ENCODE measurements at places on chromosomes 7 and 10.

GRCh38 chr7:90272242-90272641 is 27.3 kb downstream of the CFAP69 start:
- no peak for DNase-seq

GRCh38 chr10:78866731-78867554 is 201.8 kb upstream of the ZMIZ1 start:
- no peak for DNase-seq

DNA sequence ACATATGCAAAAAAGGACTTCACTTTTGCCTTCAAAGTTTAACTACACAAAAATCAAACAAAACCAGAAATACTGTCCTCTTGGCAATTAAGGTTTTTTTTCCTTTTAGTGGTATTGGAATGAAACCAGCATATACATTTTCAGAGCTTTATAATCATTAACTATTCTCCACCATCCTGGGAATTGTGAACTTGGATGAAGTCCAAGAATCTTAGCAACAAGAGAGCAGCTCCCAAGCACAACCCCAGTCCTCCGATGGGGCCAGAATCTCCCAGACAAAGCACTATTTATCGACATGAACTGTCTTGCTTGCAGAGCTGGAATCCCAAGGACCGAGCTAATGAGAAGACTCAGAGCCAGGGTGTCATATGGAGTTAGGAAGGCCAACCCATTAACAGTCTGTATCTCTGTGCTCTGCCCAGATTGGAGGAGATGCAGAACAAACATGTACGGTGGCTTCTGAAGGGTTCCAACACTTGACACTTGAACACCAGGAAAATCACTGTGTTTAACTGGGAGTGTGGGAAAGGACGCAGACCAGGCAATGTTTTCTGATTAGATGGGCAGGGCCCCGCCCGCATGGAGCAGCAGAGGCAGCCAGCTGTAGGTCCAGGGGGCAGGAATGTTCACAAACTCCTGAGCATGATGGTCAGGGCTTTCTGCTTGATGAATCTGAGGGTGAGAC is 35.5 kb downstream of the PPP1R3C start:
- no peak for DNase-seq

DNA sequence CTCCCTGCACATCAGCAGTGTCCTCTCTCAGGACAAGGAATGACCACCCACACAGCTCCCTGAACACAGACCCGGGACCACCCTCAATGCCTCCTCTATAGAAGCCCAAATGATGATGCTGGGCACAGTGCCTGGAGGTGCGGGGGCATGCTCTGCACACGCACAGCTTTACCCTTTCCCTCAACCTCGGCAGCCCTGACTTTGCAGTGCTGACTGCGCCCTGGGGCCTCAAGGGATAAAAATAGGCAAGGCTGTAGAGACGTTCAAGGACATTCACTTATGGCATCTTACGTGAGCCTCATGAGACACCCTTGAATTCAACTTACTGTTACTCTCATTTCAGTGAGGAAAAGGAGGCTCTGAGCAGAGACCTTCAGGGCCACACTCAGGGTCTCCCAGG is 521.6 kb upstream of the MGMT start:
- DNase-seq, result no peak

- DNase-seq, result no peak
Observed at GRCh38 chr10:63247771-63248170, 114.6 kb downstream of the NRBF2 start.

DNA sequence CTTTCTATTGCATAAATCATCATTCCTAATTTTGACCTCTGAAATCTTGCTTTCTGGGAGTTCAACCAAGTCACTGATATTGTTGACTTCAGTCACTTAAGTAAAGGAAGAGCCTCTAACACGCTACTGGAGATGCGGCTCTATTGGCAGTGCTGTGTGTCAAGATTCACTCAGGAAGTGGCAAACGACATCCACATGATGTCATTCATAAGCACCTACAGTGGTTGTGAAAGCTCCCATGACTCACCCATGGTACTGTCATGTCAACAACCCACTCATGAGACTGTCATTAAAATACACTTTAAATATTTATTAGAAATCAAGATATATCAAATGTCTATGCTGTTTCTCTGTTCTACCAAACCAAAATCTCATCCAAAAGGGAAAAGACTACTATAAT is 52.5 kb upstream of the LHFPL3 start:
- no peak for DNase-seq

- DNase-seq, result no peak
Observed at GRCh38 chr7:107165341-107165740, 3.5 kb upstream of the HBP1 start.

- DNase-seq, result no peak
Observed at GRCh38 chr10:50577010-50577409, 46.7 kb downstream of the SGMS1 start.

GRCh38 chr10:30554440-30554825 is 75.1 kb downstream of the LYZL2 start:
- no peak for DNase-seq

GRCh38 chr10:3757638-3758490 is 27.1 kb downstream of the KLF6 start:
- DNase-seq, result no peak

All from stimulated activated CD8-positive, alpha-beta memory T cell treated with anti-CD3 and anti-CD28 coated beads, Interleukin-15, amount 100 ng/mL, for 24 hours (primary cell).